Colonic mucosa (tissue), 4 donors: ENCODE measurements at places on chromosomes 6 and 20. TPM values are rescaled to one million over a fixed set of nuclear protein-coding genes. Genes with fewer than 3 reads are reported as not detected.

SLC44A4 gene
- 779 TPM for total RNA-seq

VWA7 gene
- total RNA-seq, result 6.1 TPM

DBNDD2 gene
- 131 TPM for total RNA-seq

STK35 gene
- 25.8 TPM for total RNA-seq

ZMYND8 gene
- 45.4 TPM for total RNA-seq

SLC22A3 gene
- total RNA-seq, result 2.5 TPM

KCNK16 gene
- not detected for total RNA-seq

SLC35D3 gene
- 0.32 TPM for total RNA-seq

HEY2 gene
- total RNA-seq, result 0.37 TPM

BIRC7 gene
- not detected for total RNA-seq

BMP5 gene
- 2.4 TPM for total RNA-seq

LY6G5C gene
- 1.9 TPM for total RNA-seq

- DNase-seq, result peak; percentile 97
- H3K36me3 ChIP-seq, result no peaks in the 10 kb centered on the region
- H3K27me3 ChIP-seq, result no peaks in the 10 kb centered on the region
- peak within 1 kb of the TSS; percentile 88 for H3K4me3 ChIP-seq
Measured at GRCh38 chr6:116279232-116280160, at the start of gene TSPYL1. Gene TSPYL1, minus strand, starts transcription at chr6:116279930. Its CDS starts 100 bp downstream, at chr6:116279830.

DNA sequence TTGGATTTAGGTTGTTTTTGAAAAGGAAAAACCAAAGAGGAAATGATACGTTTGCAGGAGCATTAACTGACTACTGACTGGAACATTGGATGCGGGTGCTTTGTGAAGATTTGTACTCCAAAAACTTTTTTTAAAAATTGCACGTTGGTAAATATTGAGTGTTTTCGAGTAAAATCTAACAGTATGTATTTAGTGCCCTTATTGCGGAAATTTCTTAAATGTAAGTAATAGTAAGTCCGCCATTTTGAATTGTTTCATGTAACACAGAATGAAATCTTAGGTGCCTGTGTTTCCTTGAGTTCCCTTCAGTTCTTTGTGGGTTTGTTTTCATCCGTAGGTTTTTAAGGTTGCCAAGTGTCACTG is 15.2 kb upstream of the LIN28B start:
- H3K27ac ChIP-seq, result no peak overlapping the region
- DNase-seq, result no peak
- H3K4me3 ChIP-seq, result no peak overlapping the region
- H3K27me3 ChIP-seq, result peaks cover 12% of the 10 kb centered on the region
- no peaks in the 10 kb centered on the region for H3K4me1 ChIP-seq

GRCh38 chr20:58260006-58260405 is 31.6 kb upstream of the ANKRD60 start:
- no peak overlapping the region for H3K27ac ChIP-seq
- H3K4me1 ChIP-seq, result peaks cover 5% of the 10 kb centered on the region
- no peak overlapping the region for H3K4me3 ChIP-seq
- H3K36me3 ChIP-seq, result no peaks in the 10 kb centered on the region
- H3K27me3 ChIP-seq, result no peaks in the 10 kb centered on the region

DNA sequence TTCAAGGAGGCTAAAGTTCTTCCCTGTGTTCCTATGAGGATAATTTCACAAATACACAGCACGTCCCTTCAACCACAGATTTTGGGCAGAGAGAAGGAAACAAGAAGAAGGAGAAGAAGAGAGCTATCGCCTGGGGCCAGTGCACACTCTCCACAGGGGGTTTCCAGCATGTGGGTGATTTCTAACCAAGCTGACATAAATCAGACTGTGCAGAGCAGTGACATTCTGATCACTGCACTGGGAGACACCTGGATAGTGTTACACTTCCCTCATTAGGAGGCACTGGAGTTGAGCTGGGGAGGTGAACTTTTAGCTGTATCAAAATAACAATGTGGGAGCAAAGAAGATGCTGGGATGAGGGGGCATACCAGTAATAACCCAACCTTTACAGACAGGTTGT is 71.8 kb upstream of the CENPW start:
- H3K4me3 ChIP-seq, result no peak overlapping the region
- H3K4me1 ChIP-seq, result no peaks in the 10 kb centered on the region
- H3K27me3 ChIP-seq, result no peaks in the 10 kb centered on the region
- H3K36me3 ChIP-seq, result no peaks in the 10 kb centered on the region

DNA sequence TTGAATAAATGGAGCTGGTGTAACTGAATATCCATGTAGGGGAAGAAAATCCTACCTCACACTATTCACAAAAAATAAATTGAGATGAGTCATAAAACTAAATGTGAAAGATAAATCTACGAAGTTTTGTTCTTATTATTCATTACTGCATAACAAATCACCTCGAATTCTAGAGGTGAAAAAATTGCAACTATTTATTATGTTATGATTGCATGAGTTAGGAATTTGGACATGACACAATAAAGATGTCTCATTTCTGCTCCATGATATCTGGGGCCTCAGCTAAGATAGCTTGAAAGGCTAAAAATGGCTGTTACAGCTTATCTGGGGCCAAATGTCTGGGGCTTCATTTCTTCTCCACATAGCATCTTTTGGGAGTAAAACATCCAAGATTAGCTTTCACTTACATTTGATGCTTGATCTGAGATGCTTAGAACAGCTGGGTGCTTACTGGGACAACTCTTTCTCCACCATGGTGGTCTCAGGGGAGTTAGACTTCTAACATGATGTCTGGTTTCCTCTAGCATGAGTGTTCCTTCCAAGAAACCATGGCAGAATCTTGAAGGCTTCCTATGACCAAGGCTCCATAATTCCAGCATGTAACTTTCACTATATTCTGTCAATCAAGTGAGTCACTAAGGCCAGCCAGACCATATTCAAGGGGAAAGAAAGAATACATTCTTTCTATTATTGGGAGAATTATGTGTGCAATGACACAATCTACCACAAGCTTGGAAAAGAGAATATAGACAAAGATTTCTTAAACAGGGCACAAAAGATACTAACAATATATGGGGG is 30.1 kb downstream of the OR2B6 start:
- H3K4me3 ChIP-seq, result no peak overlapping the region
- no peaks in the 10 kb centered on the region for H3K4me1 ChIP-seq
- no peak for DNase-seq
- no peaks in the 10 kb centered on the region for H3K36me3 ChIP-seq

- H3K4me1 ChIP-seq, result no peaks in the 10 kb centered on the region
- no peak overlapping the region for H3K27ac ChIP-seq
- H3K36me3 ChIP-seq, result no peaks in the 10 kb centered on the region
- no peak overlapping the region for H3K4me3 ChIP-seq
- no peaks in the 10 kb centered on the region for H3K27me3 ChIP-seq
Measured at GRCh38 chr20:53020834-53021233, 48.7 kb downstream of the TSHZ2 start.

GRCh38 chr6:44176130-44176761 is 17.6 kb downstream of the CAPN11 start:
- no peaks in the 10 kb centered on the region for H3K27me3 ChIP-seq
- H3K4me1 ChIP-seq, result no peaks in the 10 kb centered on the region
- H3K27ac ChIP-seq, result no peak overlapping the region
- DNase-seq, result no peak
- no peak overlapping the region for H3K4me3 ChIP-seq

DNA sequence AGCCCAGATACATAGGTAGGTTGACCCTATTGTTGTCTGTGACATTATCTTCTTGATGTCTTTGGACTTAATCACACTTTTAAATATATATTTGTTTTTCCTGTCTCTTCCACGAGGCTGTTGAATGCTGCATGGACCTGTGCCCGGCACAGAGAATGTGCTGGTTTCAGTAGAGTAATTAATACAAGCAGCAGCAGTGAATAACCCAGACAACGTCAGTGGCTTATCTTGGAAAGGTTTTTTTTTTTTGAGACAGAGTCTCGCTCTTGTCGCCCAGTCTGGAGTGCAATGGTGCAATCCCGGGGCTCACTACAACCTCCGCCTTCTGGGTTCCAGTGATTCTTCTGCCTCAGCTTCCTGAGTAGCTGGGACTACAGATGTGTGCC is 108.2 kb downstream of the CDH26 start:
- DNase-seq, result no peak
- no peaks in the 10 kb centered on the region for H3K27me3 ChIP-seq
- H3K36me3 ChIP-seq, result no peaks in the 10 kb centered on the region
- no peak overlapping the region for H3K4me3 ChIP-seq
- H3K4me1 ChIP-seq, result no peaks in the 10 kb centered on the region
- H3K27ac ChIP-seq, result no peak overlapping the region

- no peak for DNase-seq
- no peaks in the 10 kb centered on the region for H3K4me1 ChIP-seq
- no peaks in the 10 kb centered on the region for H3K36me3 ChIP-seq
- H3K4me3 ChIP-seq, result no peak overlapping the region
Measured at GRCh38 chr6:167435209-167435728, 110.4 kb downstream of the TTLL2 start.

DNA sequence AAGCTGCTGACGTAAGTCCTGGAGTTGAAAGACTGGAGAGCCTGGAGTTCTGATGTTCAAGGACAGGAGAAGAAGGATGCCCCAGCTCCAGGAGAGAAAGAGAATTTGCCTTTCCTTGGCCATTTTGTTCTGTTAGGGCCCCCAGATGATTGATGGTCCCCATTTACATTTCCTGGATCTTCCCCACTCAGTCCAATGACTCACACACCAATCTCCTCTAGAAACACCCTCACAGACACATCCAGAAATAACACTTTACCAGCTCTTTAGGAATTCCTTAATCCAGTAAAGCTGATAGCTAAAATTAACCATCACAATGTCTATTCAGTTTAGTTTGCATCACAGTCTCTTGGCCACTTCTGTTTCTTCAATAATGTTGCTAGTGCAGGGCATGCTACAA is 260.2 kb upstream of the IRAK1BP1 start:
- no peak overlapping the region for H3K4me3 ChIP-seq
- no peaks in the 10 kb centered on the region for H3K36me3 ChIP-seq
- H3K4me1 ChIP-seq, result no peaks in the 10 kb centered on the region
- DNase-seq, result no peak
- no peaks in the 10 kb centered on the region for H3K27me3 ChIP-seq
- no peak overlapping the region for H3K27ac ChIP-seq

GRCh38 chr6:135195041-135195440 is 13.9 kb downstream of the MYB start:
- H3K4me3 ChIP-seq, result no peak overlapping the region
- DNase-seq, result no peak
- H3K27me3 ChIP-seq, result no peaks in the 10 kb centered on the region
- H3K36me3 ChIP-seq, result peaks cover 4% of the 10 kb centered on the region
- no peak overlapping the region for H3K27ac ChIP-seq
- no peaks in the 10 kb centered on the region for H3K4me1 ChIP-seq

- H3K27ac ChIP-seq, result no peak overlapping the region
- H3K4me1 ChIP-seq, result no peaks in the 10 kb centered on the region
- H3K4me3 ChIP-seq, result no peak overlapping the region
Measured at GRCh38 chr6:5214570-5215052, 46.1 kb downstream of the LYRM4 start.

- no peak for DNase-seq
- H3K4me3 ChIP-seq, result no peak overlapping the region
- no peaks in the 10 kb centered on the region for H3K4me1 ChIP-seq
- H3K27ac ChIP-seq, result peak overlapping the region; percentile 28
- no peaks in the 10 kb centered on the region for H3K27me3 ChIP-seq
Measured at GRCh38 chr6:113647143-113647889, 209.8 kb upstream of the MARCKS start.

DNA sequence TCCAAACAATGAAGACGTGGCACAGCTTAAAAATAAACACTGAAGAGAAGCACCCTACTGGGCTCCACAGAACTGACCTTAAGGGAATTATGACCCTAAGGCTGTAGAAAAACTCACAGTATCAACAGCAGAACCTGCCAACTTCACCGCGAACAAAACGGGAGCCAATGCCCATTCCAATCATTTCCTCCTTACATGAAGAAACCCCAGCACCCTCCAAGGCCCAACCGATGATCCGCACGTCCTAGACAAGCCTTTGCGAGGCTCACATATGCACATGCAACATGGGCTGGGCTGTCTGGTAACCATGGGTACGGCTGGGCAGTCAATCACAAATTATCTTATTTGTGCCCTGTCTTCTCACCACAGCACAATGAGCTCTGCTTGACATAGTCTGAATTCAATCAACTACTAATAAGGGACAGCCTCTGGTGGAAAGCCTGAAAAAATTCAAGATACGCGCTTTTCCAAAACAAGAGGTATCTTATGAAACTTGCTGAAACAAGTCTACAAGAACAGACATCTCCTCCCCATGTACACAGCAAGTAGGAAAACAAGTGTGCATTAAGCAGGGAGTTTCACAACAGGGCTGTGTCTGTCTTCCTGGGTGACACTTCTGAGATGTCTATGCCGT is 1.7 kb downstream of the DIDO1 start:
- H3K27me3 ChIP-seq, result no peaks in the 10 kb centered on the region
- H3K36me3 ChIP-seq, result no peaks in the 10 kb centered on the region
- peaks cover 56% of the 10 kb centered on the region for H3K4me1 ChIP-seq
- peak; percentile 56 for DNase-seq
- H3K27ac ChIP-seq, result peak overlapping the region; percentile 97

DNA sequence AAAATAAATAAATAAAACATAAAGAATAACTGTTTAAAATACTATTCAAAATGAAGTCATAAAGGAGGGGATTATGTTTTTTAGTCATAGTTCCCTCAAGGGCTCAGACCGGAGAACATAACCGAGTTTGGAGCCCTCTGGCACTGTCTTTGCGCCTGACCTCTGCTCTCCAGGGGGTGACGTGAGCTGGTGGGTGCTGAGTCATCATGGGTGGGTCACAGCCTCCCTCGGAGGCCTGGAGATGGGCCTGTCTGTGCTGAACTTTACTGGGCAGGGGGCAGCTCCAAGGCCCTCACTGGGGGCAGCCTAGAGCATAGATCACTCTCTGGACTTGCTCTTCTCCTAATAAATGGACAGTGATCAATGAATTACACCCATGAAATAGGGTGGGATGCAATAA is 3.1 kb upstream of the MAVS start:
- no peak overlapping the region for H3K4me3 ChIP-seq
- H3K27ac ChIP-seq, result no peak overlapping the region
- H3K36me3 ChIP-seq, result no peaks in the 10 kb centered on the region
- peaks cover 9% of the 10 kb centered on the region for H3K4me1 ChIP-seq
- DNase-seq, result no peak

DNA sequence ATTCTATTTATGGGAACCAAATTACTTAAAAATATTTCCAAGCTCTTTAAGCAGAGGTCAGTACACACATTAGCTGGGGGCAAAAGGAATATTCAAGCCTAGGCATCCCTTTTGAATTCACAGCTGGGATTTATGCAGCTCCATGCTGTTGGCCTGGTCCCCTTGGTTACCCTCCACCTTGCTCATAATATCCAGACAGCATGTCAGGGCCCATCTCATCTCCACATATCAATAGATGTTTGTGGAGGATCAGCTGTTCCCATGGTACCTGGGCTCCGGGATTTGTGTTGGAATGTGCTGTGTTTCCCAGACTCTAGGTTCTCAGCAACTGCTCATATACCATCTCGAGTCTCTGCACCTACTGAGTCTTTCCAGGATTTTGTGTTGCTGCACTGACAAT is 534.8 kb downstream of the BMP2 start:
- no peak overlapping the region for H3K4me3 ChIP-seq
- DNase-seq, result no peak
- no peak overlapping the region for H3K27ac ChIP-seq
- H3K36me3 ChIP-seq, result no peaks in the 10 kb centered on the region
- H3K27me3 ChIP-seq, result no peaks in the 10 kb centered on the region
